Astrocyte (in vitro differentiated cells and primary cell): ENCODE measurements at places on chromosomes 13 and 19.
A peak's percentile ranks its signal among the peaks of the same experiment; 100 is the strongest.

DNA sequence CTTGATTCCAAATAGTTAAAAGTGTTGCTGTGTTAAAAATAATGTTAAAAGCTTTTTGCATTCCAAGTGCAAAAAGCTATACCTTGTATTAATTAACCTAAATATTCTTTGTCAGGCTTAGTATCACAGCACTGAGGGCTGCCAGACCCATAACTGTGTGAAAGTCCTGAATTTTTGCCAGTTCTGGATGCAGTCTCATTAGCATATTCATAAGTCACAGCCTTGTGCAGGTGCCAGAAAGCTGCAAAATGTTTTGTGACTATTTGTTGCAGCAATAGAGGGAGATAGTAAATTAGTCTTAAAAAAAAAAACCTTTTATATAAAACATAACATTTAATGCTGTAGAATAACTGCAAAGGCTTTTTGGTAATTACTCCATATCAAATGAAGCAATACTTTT lies 56.6 kb downstream of the SLITRK1 start:
- peak; percentile 12 for DNase-seq

- DNase-seq, result no peak
These were observed 2.5 kb downstream of the ZNF324 start for GRCh38 chr19:58469241-58470013.

DNA sequence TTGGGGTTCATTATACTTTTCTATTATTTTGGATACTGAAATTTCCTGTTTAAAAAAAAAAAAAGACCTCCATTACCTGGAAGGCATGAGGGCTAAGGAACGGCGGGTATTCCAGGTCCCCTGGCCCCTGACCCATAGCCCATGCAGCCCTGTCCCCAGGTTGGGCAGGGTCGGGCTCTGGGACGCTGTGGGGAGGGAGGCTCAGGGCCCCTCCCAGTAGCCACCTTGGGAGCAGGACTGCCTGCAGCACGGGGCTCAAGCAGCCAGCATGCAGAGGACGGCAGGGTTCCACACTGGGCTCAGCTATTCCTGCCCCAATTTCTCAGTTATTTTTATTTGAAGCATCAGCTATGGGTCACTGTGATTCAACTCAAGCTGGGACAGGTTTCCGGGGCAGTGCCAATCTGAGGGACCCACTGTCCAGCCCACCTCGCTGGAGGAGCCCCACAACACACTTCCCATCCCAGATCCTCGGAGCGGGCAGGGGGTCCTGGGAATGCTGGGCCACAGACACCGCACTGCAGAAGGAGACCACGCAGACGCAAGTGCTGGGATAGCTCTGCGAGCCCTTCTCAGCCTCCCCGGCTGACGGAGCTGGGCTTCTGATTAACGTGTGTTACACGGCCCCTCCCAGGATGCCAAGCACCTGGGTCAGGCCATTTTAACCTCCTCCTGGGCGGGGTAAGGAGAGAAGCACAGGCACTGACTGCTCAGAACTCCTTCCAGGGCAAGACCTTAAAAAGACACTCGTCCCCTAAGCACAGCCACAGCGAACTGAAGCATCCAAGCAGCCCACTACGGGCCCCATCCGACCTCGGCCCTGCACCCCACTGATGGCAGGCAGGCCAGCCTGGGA lies 60.1 kb downstream of the PEPD start:
- DNase-seq, result no peak

DNA sequence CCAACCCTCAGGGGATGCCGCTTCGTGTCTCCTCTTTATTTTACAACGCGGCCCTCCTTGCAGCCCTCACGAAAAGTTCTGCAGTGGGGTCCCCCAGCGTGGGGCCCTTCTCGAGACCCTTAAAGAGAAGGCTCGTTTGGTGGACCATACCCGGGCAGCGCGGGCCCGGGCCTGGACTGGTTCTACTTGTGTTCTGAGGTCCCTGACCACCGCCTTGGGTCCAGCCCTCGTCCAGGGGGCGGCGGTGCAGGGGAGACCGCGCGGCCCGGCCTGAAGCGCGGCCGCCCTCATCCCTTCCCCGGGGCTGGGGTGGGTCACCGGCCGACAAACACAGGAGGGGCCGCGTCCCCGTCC lies 400 bp upstream of the SERP2 start:
- DNase-seq, result no peak

DNA sequence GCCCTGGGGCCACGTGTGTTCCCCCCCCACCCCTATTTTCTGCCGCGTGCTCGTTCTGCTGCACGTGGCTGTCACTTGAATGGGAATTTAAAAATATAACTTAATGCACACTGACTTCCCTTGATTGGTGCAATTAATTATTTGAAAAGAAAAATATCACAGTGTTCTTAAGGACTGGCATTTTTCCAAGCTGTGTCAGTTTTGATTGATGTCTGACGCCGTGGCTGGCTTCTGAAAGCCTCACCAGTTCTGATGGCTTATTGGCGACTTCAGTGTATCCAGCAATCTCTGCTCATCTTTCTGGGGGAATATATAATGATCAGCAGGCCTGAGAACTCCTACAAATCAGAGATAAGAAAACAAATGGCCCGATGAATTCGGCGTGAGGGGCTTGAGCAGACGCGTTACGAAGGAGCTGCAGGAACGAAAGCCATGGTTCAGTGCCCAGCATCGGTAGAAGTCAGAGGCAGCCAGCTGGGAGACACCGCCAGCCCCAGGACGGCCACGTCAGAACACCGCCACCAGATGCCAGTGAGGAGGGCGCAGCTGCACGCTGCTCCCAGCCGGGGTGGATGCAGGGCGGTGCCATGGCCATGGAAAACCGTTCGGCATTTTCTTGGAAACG lies 111.2 kb downstream of the KDM4B start:
- DNase-seq, result no peak

GRCh38 chr13:71722206-71722605 lies 144.8 kb downstream of the DACH1 start:
- peak; percentile 22 for DNase-seq

DNA sequence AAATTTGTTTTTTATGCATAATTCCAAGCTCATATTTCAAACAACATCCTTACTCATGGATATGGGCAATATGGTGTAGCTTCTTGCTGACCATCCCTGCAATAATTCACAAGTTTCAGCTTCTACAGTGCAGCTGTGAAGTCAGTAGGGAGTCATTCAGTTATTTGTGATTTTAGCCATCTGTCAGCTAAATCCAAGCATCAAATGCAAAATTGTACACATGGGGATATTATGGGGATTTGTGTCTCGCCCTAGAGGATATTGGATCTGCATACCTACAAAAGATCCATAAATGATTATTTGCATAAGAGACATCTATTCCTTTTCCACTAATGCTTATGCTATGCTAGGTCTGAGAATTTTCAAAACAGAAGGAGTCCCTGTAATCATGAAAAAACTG lies 217.9 kb upstream of the SLITRK5 start:
- no peak for DNase-seq

- no peak for DNase-seq
These were observed 537.4 kb downstream of the MYO16 start for GRCh38 chr13:109166804-109167203.

- DNase-seq, result no peak
These were observed 181.7 kb downstream of the NUFIP1 start for GRCh38 chr13:44807449-44808034.

- peak; percentile 66 for DNase-seq
These were observed 28.0 kb downstream of the CARS2 start for GRCh38 chr13:110677731-110678545.

- no peak for DNase-seq
These were observed 106.4 kb upstream of the EDNRB start for GRCh38 chr13:78024996-78025395.

DNA sequence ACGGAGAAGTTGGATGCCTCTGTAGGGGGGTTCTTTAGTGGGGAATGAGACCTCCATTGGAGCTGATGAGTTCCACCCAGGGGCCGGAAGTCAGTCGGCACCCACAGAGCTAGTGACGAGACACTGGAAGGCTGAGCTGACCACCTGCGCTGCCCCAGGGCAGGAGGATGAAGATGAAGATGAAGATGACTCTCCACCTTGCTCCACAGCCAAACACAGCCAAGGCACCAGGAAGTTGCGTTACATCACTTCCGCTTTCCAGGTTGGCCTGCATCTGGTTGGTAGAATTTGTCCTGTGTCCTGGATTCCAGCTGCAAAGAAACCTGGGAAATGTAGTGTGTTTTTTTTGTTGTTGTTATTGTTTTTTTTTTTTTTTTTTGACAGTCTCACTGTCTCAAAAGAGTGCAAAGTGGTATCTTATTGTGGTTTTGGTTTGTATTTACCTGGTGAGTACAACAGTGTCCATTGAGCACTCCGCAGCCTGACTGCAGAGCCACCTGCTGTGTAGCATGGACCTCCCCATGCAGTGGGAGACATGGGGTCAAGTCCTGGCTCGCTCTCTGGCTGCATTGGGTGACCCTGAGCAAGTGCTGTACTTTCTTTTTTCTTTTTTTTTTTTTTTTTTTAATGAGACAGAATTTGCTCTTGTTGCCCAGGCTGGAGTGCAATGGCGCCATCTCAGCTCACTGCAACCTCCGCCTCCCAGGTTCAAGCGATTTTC lies 1.9 kb downstream of the TBC1D17 start:
- DNase-seq, result no peak

- DNase-seq, result no peak
These were observed 130.2 kb downstream of the FGF9 start for GRCh38 chr13:21800837-21801616.

DNA sequence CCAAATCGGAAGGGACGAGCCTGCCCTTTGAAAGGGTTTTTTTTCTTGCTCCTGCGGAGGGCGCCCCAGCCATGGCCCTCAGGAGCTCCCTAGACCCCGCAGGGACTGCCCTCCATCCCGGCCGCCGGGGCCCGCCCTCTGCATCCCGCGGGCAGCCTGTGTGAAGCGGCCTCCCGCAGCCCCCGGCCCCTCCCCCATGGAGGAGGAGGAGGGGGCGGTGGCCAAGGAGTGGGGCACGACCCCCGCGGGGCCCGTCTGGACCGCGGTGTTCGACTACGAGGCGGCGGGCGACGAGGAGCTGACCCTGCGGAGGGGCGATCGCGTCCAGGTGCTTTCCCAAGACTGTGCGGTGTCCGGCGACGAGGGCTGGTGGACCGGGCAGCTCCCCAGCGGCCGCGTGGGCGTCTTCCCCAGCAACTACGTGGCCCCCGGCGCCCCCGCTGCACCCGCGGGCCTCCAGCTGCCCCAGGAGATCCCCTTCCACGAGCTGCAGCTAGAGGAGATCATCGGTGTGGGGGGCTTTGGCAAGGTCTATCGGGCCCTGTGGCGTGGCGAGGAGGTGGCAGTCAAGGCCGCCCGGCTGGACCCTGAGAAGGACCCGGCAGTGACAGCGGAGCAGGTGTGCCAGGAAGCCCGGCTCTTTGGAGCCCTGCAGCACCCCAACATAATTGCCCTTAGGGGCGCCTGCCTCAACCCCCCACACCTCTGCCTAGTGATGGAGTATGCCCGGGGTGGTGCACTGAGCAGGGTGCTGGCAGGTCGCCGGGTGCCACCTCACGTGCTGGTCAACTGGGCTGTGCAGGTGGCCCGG lies 815 bp downstream of the MAP3K10 start:
- no peak for DNase-seq

GRCh38 chr19:34269968-34270621 lies 15.7 kb downstream of the GARRE1 start:
- DNase-seq, result peak; percentile 77

GRCh38 chr13:29239653-29240525 lies 355.6 kb downstream of the SLC7A1 start:
- DNase-seq, result no peak

- DNase-seq, result no peak
These were observed 43.2 kb upstream of the RANBP3 start for GRCh38 chr19:6020972-6021805.

- no peak for DNase-seq
These were observed 12.1 kb downstream of the AKAP8 start for GRCh38 chr19:15367439-15367838.

GRCh38 chr13:48749144-48749543 lies 95.4 kb downstream of the CYSLTR2 start:
- DNase-seq, result peak; percentile 69

- no peak for DNase-seq
These were observed 1.0 kb downstream of the USE1 start for GRCh38 chr19:17216058-17216670.

DNA sequence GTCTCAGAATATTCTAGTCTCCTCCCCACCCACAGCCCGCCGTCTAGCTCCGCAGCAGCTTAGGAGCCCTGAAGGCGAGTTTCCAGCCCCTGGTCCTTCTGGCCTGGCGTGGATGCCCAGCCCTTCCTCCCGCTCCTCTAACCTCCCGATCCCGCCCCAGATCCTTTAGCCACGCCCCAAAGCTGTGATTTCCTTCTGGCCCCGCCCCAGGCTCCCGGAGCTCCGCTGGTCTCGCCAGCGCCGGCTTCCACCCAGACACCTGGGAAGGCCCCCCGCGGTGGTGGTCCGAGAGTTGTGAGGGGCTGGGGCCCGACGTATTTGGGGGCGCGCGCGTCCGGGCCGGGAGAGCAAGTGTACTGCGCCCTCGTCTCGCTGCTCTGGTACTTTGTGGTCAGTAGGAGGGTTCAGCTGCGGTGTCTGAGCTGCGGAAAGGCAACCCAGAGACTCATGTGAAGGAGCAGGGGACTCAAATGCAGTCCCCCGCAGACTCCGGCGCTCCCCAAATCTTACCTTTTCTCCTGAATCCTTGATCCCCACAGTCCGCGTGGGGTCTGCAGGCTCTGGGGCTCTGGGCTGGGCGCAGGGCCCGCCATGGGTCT lies at the start of gene CGB7:
Gene CGB7 (minus strand): TSS at position 114 of the 599 bp plus-strand sequence. CDS start 2,374 bp downstream, outside the sequence.
- DNase-seq, result peak; percentile 35
